ENCODE measurements at places on chromosomes 13 and 19.

DNA sequence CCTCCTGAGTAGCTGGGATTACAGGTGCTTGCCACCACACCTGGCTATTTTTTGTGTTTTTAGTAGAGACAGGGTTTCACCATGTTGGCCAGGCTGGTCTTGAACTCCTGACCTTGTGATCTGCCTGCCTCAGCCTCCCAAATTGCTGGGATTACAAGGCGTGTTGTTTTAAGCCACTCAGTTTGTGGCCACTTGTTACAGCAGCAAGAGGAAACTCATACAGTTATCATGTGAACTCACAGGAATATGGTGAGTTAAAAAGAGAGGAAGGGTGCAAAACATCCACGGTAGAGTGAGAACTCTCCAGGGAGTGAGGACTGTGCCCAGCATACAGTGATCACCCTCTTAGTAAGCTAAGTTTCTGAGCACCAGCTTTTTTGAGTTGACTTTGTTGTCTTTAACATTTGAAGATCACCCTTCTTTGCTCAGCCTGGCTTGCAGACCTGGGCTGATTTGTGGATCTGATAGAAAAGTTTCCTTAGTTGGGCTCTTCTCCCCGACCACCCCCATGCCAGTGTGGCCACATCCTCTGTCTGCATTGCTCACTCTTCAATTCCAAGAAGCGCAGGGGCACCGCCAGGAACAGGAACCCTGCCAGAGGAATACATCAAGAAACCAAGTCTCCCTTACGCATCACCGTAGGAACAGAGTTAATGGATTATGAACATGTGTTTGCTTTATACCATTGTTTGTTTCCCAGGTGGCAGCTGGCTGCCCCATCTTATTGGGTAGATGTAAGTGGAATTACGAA lies 16.0 kb downstream of the ALOX5AP start:
- no peak for DNase-seq

GRCh38 chr19:45607071-45608029 lies 5.3 kb upstream of the GPR4 start:
- DNase-seq: peak; percentile 46

- no peak for DNase-seq
These were observed 33.5 kb upstream of the PABPC3 start for GRCh38 chr13:25062479-25062878.

GRCh38 chr19:803099-803561 lies 5.9 kb downstream of the PTBP1 start:
- no peak for DNase-seq

- DNase-seq: no peak
These were observed 197.6 kb downstream of the MAB21L1 start for GRCh38 chr13:35278917-35279316.

DNA sequence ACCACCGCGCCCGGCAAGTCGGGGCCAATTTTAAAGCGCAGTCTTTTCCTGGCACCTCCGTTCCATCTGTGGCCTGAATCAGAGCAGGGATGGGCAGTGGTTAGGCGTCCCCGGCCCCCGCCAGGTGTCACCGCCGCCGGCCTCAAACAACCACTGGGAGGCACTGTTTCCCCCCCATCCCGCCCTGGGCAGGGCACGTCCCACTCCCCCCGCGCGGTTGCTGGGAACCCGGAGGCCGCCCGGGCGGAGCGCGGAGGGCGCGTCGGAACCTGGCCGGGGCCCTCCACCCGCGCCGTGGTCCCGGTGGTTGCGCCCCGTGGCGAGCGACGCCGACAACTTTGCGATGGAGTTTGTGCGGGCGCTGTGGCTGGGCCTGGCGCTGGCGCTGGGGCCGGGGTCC lies at the start of gene GRIN3B:
Gene GRIN3B, plus strand, starts transcription at position 325 of the 400 bp plus-strand sequence. Its CDS starts 19 bp downstream, at position 344.
- DNase-seq: peak; percentile 67

Measured in activated CD8-positive, alpha-beta memory T cell treated with anti-CD3 and anti-CD28 coated beads, Interleukin-2, amount 50 U/mL, for 4 hours (primary cell).